ENCODE measurements at places on chromosomes 11 and 22.

- peak; percentile 38 for DNase-seq
These were observed 1.2 kb upstream of the CERK start for GRCh38 chr22:46739094-46739870.

DNA sequence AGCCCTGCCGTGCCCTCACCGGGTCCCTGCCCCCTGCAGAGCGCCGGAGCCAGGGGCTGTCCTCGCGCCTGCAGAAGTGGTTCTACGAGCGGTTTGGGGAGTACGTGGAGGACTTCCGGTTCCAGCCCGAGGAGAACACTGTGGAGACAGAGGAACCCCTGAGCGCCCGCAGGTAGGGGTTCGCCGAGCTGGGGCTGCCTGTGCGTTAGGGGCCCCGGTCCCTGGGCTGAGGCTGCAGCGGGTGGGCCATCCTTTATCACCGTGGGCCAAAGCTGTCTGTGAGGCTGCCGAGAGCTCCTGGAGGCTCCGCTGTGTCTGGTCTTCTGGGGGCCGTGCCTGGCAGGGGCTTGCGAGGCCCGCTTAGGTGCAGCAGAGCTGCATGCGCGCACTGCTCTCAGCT lies 42.8 kb downstream of the GRAMD4 start:
- no peak for DNase-seq

DNA sequence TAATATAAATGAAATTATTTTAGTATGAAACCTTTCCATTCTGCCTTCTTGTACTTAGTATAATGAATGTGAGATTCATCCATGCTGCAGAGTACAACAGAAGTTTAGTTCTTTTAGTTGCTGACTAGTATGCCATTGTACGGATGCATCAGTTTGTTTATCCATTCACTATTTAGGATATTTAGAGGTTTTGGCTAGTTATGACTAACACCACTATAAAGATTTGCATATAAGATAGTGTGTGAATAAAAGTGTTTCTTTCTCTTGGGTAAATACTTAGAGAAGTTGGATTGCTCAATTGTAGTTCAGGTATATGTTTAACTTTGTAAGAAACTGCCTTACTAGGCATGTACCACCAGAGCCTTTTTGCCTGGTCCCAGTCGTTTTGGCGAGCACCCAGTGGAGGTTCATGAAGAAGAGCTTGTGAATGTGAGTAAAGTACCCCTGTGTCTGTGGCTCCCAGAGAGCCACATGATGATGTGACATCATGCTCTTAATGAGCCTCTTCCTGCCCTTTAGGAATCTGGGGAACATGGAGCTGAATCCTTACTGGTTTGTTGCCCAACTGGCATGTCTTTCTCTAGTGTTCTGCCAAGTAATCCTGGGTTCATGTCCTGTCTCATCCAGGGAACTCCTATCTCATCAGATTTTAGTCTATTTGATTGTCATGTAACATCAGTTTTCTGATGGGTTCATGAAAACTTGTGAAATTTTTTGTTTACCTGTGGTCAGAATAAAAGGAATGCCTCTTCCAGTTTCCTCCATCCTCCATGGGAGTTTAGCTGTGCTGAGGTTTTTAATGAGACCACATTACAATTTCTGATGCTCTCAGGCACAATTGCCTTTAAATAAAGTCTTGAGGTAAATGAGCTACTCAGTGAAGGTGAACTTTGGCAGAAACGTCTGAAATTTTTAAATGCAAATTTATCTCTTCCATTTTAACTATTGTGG lies 234.8 kb downstream of the CASP12 start:
- no peak for DNase-seq

DNA sequence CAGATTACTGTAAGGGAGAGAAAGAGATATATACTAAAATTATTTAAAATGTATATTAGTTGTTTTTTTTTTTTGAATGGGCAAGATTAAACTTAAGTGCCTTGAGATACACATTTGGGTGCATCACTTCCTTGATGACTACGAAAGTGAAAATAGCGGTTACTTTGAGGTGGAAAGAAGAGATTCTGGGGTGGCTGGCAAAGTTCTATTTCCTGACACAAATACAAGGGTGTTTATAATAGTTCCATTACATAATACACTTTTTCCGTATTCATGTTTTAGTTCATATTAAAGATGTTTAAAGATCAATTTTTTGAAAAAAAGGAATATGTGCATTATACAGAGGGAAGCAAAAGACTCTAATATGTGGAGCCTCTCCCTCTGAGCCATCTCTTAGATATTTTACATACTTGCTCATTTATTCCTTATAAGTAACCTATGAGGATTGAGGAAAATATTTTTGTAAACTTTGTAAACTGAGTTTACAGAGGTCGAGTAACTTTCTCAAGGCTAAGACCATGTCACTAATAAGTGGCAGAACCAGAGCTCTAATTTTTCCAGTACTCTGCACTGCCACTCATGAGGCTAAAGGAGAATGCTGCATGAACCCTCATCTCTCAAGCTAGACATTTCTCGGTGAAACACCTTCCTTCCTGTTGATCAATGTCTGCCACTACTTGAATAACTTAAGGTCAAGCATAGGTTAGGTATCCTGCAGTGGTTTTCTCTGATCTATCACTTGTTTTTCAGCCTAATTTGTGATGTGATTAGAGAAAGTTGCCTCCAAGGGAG lies 58.6 kb downstream of the DDIAS start:
- peak; percentile 42 for DNase-seq

GRCh38 chr11:62433141-62433903 lies 14.5 kb downstream of the SCGB1A1 start:
- no peak for DNase-seq

DNA sequence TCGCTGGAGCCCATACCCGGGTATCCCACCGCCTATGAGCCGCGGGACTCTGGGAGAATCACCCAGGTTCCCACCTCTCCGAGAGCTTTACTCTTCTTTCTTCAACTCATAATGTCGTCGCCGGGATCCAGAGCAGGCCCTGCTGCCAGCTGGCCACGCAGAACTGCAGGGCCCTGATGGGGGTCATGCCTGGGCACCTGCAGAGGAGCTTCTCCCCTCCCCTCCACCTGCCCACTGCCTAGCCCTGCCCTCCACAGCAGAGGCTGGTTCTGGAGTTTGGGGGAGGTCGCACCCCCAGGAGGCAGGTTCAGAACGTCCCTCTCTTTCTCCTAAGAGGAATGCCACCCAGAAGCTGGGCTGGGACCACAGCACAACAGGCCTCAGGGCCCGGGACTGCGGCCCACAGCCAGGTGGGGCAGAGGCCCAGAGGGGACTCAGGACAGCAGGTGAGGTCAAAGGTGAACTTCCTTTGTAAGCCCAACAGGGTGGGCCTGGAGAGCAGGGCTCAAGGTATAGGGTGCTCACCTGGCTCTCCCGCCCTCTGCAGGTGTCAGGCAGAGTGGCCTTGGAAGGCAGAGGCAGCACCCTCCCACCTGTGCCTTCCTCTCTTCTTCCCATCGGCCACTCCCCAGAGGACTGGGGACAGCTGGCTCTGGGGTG lies 1.9 kb downstream of the SLC25A45 start:
- DNase-seq = no peak

DNA sequence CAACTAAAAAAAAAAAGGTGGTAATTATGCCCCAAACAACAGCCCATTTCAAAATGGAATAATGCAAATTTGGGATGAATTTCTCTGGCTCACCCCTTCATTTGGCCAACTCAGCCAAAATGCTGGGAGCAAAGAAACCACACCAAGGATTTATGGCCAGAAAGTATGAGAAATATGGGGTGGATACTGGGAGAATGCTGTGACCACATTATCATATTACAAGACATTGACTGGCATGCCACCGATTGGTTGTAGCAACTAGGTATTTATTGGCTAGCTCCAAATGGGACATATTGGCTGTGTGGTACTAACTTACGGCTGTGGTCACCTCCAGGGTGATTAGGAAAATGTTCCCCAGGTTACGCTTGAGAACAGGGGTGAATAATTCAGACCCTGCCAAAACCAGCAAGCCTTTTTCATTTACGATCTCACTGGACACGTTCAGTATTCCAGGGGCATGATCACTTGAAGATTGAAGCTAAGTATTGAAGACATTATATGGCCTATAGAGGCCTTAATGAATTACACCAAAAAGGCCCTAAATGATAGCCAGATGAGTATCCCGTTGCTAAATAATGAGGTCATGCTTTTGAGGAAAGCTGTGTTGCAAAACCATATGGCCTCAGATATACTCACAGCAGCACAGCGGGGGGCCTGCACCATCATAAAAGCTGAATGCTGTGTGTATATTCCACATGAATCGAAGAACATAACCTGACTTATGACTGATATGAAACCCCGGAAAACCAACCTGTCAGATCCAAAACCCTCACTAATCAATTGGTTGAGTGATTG lies 3.8 kb upstream of the FDX1 start:
- DNase-seq = no peak
